AG20443 (cell line): ENCODE measurements at places on chromosomes 7 and 10.
A peak's percentile ranks its signal among the peaks of the same experiment; 100 is the strongest.

- DNase-seq, result no peak
These were observed 83.1 kb downstream of the GRK5 start for GRCh38 chr10:119290301-119291048.

- DNase-seq, result no peak
These were observed 324.1 kb downstream of the LRMDA start for GRCh38 chr10:75755528-75755927.

GRCh38 chr7:117053432-117053831, 100.1 kb downstream of the ST7 start:
- DNase-seq, result peak; percentile 18

GRCh38 chr10:125878957-125879835, 1.9 kb downstream of the DHX32 start:
- peak; percentile 72 for DNase-seq

GRCh38 chr7:30835396-30835915, 64.2 kb downstream of the MINDY4 start:
- no peak for DNase-seq

DNA sequence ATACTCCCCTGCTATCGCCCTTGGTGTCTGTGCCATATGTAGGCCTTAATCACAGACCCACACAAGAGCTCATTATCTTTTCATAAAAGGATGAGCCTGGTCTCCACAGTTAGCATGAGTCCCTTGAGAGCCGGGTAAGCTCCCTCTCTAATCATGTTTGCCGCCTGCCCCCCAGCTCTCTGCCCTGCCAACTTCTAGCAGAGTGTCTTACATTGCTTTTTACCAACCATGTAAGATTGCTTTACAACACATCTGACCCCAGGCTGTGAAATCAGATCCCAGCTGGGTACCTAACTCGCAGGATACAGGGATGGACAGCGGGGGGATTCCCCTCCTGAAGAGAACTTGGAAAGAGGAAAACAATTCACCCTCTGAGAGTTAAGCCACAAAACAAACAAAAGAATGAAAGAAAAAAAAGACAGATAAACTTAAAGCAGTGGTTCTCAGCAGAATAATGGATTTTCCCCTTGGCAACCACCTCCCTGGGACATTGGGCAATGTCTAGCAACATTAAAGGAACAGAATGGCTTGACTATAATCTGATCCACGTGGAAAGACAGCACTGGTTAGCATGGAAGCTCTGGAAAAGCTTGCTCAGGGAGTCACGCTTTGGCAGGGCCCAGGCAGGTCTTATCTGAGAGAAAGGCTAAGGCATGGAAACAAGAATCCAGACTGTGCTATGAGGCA, 39.4 kb upstream of the ATOH7 start:
- peak; percentile 20 for DNase-seq

DNA sequence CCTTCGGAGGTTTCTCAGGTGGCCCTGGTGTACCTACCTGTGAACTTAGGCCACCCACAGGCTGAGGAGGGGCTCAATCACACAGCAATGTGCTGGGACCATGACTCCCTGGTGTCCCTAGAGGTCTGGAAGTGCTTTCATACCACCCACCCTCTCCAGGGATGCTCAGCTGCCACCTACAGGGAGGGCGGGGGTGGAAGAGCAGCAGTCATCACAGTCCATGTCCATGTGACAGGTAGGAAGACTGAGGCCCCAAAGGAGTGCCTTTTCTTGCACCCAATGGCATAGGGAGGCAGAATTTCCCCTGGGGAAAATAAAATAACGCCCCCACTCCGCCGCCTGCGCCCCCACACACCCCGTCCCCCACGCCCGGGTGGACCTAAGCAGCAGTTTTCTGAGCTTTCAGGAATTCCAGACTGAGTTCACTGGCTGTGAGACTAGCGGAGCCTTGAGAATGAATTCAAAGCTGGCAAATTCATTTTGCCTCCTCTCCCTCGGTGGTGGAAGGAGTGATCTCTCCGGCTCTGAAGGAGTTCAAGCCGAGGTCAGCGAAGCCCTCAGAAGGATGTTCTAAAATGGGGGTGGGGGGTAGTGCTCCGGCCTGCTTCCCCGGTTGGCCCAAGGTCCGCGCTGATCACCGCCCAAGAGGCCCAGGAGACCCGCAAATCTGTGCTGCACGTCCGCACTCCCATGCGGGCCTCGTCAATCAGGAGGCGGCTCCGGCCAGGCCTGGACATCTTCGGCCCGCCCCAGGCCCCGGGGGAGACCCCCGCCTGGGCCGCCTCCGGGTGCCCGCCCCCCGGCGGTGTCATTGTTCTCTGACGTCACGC, 2.1 kb upstream of the ZMIZ1 start:
- peak; percentile 77 for DNase-seq

GRCh38 chr7:105896407-105896911, 20.1 kb upstream of the ATXN7L1 start:
- DNase-seq, result no peak

DNA sequence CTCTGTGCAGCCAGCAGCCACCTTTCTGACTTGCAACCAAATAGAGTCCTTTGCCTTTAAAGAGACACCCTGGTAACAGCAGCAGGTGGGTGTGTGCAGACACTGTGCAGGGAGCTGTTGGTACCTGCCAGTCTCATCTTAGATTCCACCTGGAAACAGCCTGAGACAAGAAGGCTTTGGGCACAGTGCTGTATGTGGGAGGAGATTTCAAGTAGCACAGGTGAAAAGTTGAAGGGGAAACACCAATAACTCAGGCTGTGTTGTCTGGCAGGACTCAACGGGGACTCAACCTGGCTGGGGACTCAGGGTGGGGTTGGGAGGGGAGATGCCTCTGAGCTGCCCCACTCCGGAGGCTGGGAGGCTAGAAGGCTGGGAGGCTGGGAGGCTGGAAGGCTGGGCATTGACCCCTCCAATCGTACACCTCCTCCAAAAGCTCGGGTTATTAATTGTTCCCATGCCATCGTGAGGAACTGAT, 6.7 kb downstream of the CPXM2 start:
- no peak for DNase-seq

GRCh38 chr10:45023426-45023825, 22.7 kb downstream of the ZNF22 start:
- peak; percentile 14 for DNase-seq

GRCh38 chr10:3499120-3499519, 285.9 kb downstream of the KLF6 start:
- DNase-seq, result no peak

GRCh38 chr10:102492983-102493382, 9.5 kb downstream of the ACTR1A start:
- no peak for DNase-seq
